ENCODE measurements at places on chromosomes 16 and 17.

DNA sequence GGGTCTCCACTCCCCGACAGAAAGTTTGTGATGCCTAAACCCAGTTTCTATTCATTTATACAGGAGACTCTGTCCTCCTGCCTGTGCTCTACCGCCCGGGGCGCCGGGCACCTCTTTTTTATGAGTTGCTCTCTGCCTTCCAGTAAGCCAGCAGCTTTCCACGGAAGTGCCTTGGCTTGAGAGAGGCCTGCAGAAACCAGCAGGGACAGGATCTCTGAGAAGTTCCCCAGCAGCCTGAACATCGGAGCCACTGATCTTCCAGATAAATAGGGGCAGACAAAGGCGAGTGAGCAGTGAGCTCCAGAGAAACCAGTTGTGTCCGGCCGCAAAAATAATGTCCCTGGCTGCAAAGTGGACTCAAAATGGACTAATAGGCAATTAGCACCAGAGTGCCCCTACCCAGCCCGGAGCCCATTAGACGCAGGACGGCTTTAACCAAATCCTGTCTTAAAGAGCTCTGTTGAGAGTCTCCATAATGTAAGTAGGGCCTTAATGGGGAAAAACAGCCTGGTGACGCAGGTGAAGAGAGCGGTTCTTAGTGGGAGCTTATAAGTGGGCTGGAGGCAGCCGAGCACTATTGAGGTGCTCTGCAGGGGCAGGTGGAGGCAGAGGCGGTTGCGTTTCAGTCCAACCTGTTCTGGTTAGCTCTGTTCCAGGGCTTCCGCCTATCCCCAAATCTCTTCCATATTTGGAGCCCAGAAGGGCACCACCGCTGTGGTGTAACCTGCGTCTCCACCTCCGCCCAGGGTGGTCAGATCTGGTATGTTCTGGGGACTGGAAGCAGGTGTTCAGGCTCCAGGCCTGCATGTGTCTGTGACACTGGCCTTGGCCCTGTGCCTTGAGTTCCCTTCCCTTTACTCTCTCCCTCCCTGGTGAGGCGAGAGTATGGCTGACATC lies 74.1 kb downstream of the NT5M start:
- DNase-seq = no peak

GRCh38 chr17:1829216-1829591 lies 498 bp downstream of the SMYD4 start:
- DNase-seq = no peak

DNA sequence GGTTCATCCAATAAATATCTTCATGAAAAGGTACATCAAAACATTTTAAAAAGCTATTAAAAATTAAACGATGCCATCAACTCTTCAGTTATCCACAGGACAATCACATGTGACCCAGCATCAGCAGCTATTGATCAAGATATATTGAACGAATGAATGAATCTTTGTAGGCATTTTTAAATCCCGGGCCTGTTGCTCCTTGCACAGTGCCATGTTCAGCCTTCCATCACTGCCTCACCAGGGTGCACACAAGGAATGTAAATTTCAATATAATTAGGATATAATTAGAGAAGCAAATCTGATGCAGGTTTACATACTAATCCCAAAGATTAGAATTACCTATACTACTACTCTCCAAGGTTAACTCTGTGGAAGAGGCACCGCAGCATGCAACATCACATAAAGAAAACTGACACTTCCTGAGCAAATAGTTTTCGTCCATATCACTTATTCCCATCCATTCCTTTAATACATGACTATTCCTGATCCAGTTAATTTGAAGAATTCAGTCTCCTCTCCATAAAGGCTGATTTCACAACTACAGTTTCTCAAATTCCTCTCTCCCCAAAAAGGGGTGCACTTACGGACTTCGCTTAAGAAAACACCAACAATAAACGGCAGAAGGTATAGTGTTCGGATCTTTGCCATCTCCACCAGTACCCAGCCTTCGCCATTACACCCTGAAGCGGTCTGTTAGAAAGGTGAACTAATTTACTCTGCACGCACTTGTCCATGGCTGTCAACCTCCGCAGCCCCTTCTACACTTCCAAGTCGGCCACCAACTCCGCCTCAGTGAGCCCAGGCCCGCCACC lies 938 bp downstream of the NCOR1 start:
- no peak for DNase-seq

DNA sequence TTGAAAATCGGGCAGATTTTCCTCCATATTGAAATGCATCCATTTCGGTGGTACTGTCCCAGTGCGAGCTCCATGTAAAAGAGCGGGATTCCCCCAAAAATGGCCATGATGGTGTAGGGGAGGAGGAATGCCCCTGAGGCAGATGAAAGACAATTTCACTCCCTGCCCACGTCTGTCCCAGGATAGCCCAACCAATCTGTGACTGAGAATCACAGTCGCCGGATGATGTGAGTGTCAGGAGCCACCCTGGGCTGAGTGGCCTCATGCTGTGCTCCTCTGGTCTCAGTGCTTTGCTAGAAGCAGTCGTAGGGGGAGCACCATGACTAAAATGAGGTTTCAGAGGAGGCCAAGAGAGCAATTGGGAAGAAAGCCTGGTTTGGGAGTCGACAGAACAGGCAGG lies 16.7 kb downstream of the SLC6A4 start:
- DNase-seq = peak; percentile 55

GRCh38 chr16:15482068-15482747 lies 47.8 kb downstream of the BMERB1 start:
- no peak for DNase-seq

GRCh38 chr17:80818871-80819270 lies 172.8 kb upstream of the CHMP6 start:
- no peak for DNase-seq

DNA sequence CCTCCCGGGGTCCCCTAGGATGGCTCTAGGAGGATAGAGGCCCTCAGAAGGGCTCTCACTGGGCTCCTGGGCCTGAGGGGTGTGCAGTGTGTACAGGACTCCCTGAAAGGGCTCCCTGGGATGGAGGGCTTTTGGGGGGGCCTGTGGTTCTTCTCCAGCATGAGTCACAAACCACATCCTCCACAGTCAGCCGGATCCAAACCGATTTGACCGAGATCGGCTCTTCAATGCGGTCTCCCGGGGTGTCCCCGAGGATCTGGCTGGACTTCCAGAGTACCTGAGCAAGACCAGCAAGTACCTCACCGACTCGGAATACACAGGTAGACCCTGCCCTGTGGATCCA lies 4.5 kb downstream of the TRPV2 start:
- DNase-seq = peak; percentile 71

DNA sequence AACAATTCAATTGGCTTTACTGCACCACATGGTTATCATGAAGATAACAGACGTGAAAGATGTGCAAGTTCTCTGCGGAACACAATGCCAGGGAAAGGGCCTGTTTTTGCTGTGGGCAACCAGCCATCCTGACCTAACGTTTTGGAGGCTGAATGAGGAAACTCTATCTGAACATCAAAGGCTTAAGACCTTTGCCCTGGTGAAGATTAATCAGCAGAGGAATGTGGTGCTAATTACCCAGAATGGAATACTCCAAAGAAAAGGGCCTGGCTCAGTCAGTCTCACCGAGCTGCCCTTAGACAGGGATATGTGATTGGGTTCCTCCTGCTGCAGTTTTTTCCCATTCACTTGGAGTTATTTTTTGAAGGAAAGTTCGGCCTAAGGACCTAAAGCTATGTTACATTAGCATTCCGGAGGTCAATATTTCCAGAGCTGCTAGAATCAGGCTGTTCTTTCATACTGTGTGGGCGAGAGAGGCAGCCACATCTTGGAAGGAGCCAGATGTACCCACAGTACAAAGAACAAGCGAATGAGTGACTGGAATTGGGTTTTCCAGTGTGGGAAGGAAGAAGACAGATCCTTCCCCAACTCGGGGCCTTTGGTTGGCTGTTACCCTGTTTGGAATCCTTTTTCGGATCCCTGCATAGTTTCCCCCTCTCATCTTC lies 15.5 kb downstream of the ASIC2 start:
- DNase-seq = no peak

DNA sequence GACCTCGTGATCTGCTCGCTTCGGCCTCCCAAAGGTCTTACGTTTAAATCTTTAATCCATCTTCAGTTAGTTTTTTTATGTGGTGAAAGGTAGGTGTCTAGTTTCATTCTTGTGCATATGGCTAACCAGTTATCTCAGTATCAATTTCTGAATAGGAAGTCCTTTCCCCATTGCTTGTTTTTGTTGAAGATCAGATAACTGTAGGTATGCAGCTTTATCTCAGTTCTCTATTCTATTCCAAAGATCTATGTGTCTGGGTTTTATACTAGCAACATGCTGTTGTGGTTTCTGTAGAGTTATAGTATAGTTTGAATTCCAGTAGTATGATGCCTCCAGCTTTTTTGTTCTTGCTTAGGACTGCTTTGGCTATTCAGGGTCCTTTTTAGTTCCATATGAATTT lies 65.2 kb downstream of the TNFRSF13B start:
- no peak for DNase-seq

- DNase-seq = no peak
Measured at GRCh38 chr17:30116345-30116660, 313 bp upstream of the NSRP1 start.

DNA sequence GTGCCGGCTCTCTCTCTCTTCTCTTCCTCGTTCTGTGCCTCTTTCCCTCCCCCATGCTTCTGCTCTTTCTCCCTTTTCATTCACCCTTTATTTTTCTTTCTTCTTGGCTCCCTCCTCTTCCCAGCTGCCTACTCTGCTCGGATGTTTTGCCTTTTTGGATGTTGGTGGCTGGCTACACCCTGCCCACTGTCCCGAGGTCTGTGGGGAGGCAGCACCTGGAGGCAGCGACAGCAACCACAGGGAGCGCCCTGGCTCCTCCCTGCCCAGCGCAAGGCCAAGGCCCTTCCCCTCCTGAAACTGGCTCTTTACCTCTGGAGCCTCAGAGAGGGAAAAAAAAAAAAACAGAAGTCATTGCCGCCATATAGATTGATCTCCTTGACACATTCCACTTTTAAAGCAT lies 20.0 kb downstream of the CLUAP1 start:
- DNase-seq = no peak

Data from GM12865 (cell line).